ENCODE measurements at places on chromosomes 2 and 18.

DNA sequence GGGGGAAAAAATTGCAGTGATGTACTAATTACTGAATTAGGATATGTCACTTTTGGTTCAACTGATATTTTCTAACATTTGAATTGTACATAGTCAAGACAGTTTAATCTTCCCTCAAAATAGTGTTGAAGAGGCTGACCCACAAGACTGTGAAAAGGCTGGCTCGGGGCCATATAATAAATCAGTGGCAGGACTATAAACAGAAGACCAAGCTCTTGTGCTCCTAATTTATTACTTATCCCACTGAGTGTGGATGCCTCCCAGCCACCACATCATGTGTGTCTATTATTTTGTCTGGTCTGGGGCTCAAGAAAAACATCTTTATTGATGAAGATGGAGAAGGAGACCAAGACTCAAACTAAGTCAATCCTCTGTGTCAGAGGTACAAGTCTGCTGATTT, 64.4 kb downstream of the PLEKHM3 start:
- no peak for DNase-seq

GRCh38 chr18:10973567-10974203, 175.7 kb downstream of the PIEZO2 start:
- DNase-seq, result no peak

- DNase-seq, result no peak
Observed at GRCh38 chr2:158217593-158217992, 115.9 kb downstream of the UPP2 start.

GRCh38 chr2:1876352-1876751, 132.0 kb upstream of the PXDN start:
- no peak for DNase-seq

GRCh38 chr2:98501223-98501622, 56.6 kb downstream of the INPP4A start:
- no peak for DNase-seq

GRCh38 chr2:43228756-43229659, 2.6 kb upstream of the ZFP36L2 start:
- DNase-seq, result no peak

- no peak for DNase-seq
Observed at GRCh38 chr2:20062615-20063545, 11.5 kb upstream of the LAPTM4A start.

DNA sequence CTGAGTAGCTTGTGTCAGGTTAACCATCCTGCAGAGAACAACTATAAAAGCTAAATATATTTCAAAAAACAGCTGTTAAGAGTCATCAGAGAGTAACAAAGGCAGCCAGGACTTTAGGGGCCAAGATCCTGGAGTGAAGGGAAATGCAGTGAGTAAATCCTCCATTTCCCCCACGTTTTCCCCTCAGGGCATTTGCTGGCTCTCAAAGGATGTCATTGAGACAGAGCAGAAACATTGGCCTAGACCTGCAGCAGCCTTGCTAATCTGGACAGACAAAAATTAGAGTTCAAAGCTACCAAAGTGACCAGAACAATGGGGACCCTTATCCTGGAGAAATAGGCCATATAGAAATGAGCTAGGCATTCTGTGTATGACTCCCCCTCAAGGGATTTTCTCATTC, 21.1 kb upstream of the KLHL29 start:
- no peak for DNase-seq

DNA sequence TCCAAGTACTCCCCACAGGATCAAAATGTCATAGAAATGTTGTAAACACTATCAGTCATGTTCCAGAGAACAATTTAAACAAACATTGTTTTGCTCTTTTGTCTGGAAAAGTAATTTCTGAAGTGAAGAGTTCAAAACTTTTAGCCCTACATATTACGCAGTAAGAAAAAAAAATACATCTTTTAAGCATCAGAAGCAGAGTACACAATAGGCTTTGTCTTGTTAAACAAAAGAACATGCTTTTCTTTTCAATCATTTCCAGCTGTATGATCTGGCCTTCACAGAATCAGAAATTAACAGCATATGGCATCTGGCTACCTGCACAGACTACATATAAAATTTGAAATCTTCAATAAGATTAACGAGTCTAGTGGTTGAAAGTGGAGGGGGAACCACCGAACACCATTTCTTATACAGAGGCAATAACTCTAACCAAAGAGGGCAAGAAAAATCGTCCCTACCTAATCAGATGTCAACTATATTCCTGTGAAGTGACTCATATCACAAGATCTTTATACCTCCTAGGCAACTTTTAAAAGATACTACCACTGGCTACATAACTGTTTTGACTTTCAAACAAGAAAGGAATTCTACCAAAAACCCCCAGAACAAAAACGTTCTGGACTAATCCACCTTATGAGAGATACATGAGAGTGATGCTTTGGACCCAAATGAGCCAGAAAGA, 149.3 kb downstream of the EXOC6B start:
- no peak for DNase-seq

- no peak for DNase-seq
Observed at GRCh38 chr2:130156624-130157004, 11.7 kb upstream of the CCDC74B start.

GRCh38 chr18:47179520-47179919, 3.4 kb upstream of the IER3IP1 start:
- DNase-seq, result no peak

- DNase-seq, result no peak
Observed at GRCh38 chr2:48674933-48675332, 57.3 kb downstream of the GTF2A1L start.

Measured in stimulated activated CD8-positive, alpha-beta memory T cell treated with anti-CD3 and anti-CD28 coated beads, Interleukin-4, amount 100 ng/mL, for 1 hour (primary cell).